Activated naive CD4-positive, alpha-beta T cell treated with anti-CD3 and anti-CD28 coated beads for 36 hours (primary cell): ENCODE measurements at places on chromosomes 3 and 15. TPM values are rescaled to one million over a fixed set of nuclear protein-coding genes. Genes with fewer than 3 reads are reported as not detected.

The CPNE9 gene
- not detected for total RNA-seq

GRCh38 chr15:87871258-87871681 is 385.3 kb downstream of the NTRK3 start:
- no peak for DNase-seq
- no peak overlapping the region for H3K4me3 ChIP-seq
- no peaks in the 10 kb centered on the region for H3K36me3 ChIP-seq

The ACTL6A gene
- 89.2 TPM for total RNA-seq

The PPP1R14D gene
- not detected for total RNA-seq

The CYP8B1 gene
- total RNA-seq = not detected

DNA sequence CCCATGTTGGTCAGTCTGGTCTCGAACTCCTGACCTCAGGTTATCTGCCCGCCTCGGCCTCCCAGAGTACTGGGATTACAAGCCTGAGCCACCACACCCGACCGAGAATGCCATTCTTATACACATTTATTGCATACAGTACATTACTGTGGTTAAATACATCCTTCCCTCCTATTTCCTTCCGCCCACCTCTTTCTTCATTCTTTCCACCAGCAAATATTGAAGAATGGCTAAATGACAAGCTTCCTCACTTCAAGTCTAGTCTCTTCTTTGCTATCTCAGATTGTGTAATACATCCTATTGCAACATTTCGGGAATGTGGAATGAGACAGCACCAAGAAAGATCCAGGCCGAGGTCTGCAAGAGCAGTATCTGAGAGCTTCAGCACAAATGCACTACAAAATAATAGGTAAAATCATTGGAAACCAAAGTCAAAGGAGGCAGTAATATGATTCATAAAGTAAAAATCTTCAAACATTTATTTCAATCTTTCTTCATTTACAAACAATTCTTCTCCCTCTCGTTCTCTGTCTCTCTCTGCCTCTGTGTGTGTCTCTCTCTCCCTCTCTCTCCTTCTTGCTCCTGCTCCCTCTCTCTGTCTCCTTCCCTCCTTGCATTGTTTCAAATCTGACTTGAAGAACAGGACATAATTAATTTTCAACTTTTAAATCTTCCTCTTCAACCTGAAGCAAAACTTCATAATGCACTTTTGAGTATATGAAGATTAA is 94.7 kb upstream of the TGFBR2 start:
- H3K27me3 ChIP-seq = no peaks in the 10 kb centered on the region
- H3K36me3 ChIP-seq = no peaks in the 10 kb centered on the region
- no peak overlapping the region for H3K4me3 ChIP-seq
- H3K4me1 ChIP-seq = peaks cover 12% of the 10 kb centered on the region
- H3K27ac ChIP-seq = no peak overlapping the region

GRCh38 chr3:114848082-114848481 is 299.0 kb downstream of the ZBTB20 start:
- H3K27ac ChIP-seq = no peak overlapping the region
- peaks cover 3% of the 10 kb centered on the region for H3K4me1 ChIP-seq
- H3K36me3 ChIP-seq = no peaks in the 10 kb centered on the region
- no peaks in the 10 kb centered on the region for H3K27me3 ChIP-seq

DNA sequence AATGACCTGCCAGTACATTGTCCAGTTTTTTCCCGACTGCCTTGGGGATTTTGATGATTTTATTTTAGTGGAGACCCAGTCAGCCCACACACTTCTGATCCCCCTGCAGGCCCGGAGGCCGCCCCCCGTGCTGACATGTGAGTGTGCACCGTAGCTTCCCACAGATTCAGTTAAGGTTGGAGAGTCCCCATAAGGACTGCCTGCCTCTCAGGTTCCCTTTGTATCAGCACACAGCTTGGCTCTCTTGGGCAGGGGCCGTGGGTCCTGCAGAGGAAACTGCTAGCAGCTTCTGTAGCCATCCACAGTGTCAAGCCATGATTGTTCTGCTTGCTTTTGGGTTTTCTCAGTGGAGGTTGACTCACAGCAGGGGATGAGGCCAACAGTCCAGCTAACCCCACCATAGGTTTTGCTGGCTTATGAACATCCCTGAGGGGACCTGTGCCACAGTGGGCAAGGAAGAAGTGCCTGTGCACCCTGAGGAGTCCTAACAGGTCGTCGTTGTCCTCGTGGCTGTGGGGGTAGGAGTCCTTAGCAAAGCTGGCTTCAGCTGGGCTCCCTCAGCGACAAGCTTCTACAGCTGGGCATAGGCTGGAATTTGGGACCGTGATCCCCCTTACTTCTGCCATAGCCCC is 46.4 kb downstream of the DLEC1 start:
- no peaks in the 10 kb centered on the region for H3K4me1 ChIP-seq
- no peak overlapping the region for H3K4me3 ChIP-seq
- peaks cover 4% of the 10 kb centered on the region for H3K36me3 ChIP-seq

- peak overlapping the region; percentile 76 for H3K27ac ChIP-seq
- H3K27me3 ChIP-seq = no peaks in the 10 kb centered on the region
- H3K4me1 ChIP-seq = peaks cover 58% of the 10 kb centered on the region
- peak overlapping the region; percentile 42 for H3K4me3 ChIP-seq
- no peak for DNase-seq
- peaks cover 35% of the 10 kb centered on the region for H3K36me3 ChIP-seq
Measured at GRCh38 chr3:51394541-51394940, 3.5 kb downstream of the RBM15B start.

The CELSR3 gene
- total RNA-seq = 5.1 TPM

The SEMA3G gene
- not detected for total RNA-seq

The LXN gene
- total RNA-seq = 4.0 TPM

The RNU5B-1 gene
- not detected for total RNA-seq

DNA sequence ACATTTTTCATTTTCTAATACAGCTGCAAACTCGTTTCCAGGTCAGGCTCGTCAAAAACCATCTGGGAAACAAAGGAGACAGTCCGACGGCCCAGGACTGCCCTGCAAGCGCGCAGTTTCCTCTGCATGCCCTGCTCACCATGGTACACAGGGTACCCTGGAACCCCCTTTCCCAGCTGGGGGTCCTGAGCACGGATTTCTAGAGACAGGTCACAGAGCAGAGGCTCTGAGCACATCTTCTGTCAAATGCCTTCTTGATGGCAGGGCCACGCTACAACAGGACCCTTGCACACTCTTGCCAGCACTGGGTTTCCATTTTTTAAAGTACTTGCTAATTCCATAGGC is 8.1 kb downstream of the ZXDC start:
- H3K4me3 ChIP-seq = no peak overlapping the region
- no peaks in the 10 kb centered on the region for H3K27me3 ChIP-seq
- no peak for DNase-seq
- H3K27ac ChIP-seq = no peak overlapping the region
- peaks cover 36% of the 10 kb centered on the region for H3K4me1 ChIP-seq

DNA sequence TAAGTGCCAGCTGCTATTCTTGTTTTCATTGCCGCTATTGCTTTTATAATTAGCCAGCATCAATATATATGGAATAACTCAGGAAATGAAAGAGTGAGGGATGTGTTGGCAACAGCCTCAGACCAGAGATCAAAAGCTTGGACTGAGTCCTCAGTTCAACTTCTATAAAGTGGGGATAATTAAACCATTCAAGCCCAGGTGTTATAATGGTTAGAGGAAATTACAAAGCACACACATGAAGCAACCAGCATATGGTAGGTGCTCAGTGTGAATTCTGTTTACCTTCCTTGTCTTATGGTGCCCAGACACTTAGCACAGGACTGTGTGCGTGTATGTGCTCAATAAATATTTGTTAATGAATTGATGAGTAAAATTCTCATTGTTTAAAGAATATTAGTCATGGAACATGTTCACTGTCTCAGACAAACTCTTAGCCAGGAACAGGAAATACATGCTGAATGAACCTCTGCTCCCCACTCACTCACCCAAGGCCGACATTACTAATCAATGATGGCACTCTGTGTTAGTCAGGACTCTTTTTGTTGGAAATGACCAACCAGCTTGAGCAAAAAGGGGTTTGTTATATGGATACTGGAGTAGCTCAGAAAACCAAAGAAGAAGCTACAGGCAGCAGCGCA is 16.7 kb upstream of the CCDC174 start:
- H3K27ac ChIP-seq = no peak overlapping the region
- DNase-seq = no peak
- H3K27me3 ChIP-seq = peaks cover 33% of the 10 kb centered on the region
- no peak overlapping the region for H3K4me3 ChIP-seq
- no peaks in the 10 kb centered on the region for H3K36me3 ChIP-seq
- H3K4me1 ChIP-seq = no peaks in the 10 kb centered on the region

DNA sequence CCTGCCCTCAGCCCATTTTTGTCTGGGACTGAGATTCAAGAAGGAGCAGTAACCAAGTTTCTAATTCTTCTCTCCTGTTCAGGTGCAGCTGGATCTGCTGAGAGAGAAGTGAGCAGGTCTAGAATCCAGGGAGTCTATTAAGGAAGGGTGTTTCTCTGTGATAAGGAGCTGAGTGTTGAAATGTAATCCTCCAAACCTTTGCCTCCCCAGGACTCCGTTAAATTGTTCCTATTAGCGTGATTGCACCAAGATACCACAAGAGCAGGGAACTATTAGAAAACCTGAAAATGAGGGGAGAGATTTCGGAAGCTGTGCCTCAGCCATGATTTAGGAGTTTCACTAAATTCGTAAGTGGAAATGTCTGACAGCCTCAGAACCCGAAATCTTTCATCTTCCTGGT is 192.6 kb downstream of the EBLN2 start:
- no peak overlapping the region for H3K4me3 ChIP-seq
- H3K27me3 ChIP-seq = peaks cover 13% of the 10 kb centered on the region
- no peak for DNase-seq
- no peak overlapping the region for H3K27ac ChIP-seq

- no peak overlapping the region for H3K4me3 ChIP-seq
- H3K27ac ChIP-seq = no peak overlapping the region
- no peaks in the 10 kb centered on the region for H3K36me3 ChIP-seq
- DNase-seq = no peak
Measured at GRCh38 chr15:87490666-87491065, 765.9 kb downstream of the NTRK3 start.

DNA sequence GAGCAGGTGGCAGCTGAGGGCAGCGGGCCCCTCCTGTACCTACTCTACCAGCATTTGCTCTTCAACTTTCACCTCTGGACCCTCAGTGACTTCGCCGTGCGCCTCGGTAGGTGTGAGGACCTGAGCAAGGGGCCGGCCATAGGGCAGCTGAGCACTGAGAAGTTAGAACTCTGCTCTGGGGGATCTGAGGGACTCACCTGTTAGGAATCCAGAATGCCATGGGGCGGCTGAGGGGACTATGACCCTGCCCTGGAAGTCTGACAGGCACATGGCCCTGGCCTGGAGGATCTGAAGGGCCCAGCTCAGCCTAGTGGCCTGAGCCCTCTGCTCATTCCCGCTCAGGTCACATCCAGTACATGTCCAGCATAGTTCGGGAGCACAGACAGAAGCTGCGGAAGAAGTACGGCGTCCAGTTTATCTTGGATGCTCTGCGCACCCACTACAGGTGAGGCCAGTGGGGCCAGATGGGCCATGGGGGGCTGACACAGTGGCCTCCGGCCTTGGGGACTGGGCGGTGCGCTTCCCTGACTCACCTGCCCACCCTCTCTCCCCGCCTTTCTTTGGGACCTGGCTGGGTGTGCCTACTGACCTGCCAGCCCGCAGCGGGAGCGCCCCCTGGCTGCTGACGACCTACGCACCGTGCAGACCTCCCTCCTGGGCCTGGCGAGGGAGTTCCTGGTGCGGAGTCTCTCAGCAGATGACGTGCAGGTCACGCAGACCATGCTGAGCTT is 18.8 kb downstream of the NBEAL2 start:
- peak; percentile 81 for DNase-seq
- peaks cover 13% of the 10 kb centered on the region for H3K36me3 ChIP-seq
- H3K4me3 ChIP-seq = no peak overlapping the region
- H3K27ac ChIP-seq = no peak overlapping the region
- H3K27me3 ChIP-seq = no peaks in the 10 kb centered on the region

DNA sequence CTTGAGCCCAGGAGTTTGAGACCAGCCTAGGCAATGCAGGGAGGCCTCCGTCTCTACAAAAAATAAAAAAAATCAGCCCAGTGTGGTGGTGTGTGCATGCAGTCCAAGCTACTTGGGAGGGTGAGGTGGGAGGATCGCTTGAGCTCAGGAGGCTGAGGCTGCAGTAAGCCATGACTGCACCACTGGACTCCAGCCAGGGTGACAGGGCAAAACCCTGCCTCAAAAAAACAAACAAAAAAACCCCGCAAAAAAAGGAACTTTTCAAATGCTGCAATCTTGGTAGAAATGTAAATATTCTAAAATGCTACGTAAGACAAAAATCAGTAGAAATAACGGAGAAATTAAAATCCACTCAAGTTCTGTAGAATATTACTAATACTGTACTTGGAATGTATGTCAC is 108.1 kb upstream of the MELTF start:
- DNase-seq = no peak
- H3K27me3 ChIP-seq = no peaks in the 10 kb centered on the region
- H3K4me3 ChIP-seq = no peak overlapping the region
- H3K4me1 ChIP-seq = peaks cover 13% of the 10 kb centered on the region
- peaks cover 54% of the 10 kb centered on the region for H3K36me3 ChIP-seq

GRCh38 chr15:45155739-45156138 is 25.9 kb downstream of the DUOX1 start:
- no peak for DNase-seq
- no peak overlapping the region for H3K4me3 ChIP-seq
- H3K36me3 ChIP-seq = peaks cover 6% of the 10 kb centered on the region
- H3K4me1 ChIP-seq = no peaks in the 10 kb centered on the region
- no peaks in the 10 kb centered on the region for H3K27me3 ChIP-seq

GRCh38 chr3:71685686-71686085 is 39.5 kb downstream of the EIF4E3 start:
- no peaks in the 10 kb centered on the region for H3K27me3 ChIP-seq
- H3K27ac ChIP-seq = no peak overlapping the region
- H3K36me3 ChIP-seq = peaks cover 8% of the 10 kb centered on the region
- peaks cover 8% of the 10 kb centered on the region for H3K4me1 ChIP-seq
- no peak overlapping the region for H3K4me3 ChIP-seq
- DNase-seq = no peak

DNA sequence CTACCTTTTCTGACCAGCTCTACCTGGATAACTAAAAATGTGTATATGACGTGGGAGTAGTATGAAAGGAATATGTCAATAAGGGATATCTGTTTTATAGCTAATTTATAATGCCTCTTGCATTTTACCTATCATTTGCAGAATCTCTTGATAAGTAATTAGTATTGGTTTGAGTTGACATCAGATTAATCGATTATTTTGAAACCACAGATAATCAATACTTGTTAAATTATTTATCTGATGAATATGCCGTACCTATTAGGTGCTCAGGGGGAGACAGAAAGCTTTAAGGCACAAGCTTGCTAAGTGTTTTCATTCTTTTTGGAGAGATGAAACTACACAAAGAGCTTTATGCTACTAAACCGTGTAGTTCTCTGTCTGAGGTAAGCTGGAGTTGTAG is 24.3 kb downstream of the NR1D2 start:
- H3K27me3 ChIP-seq = no peaks in the 10 kb centered on the region
- H3K27ac ChIP-seq = no peak overlapping the region
- DNase-seq = no peak
